ENCODE measurements at places on chromosomes 6 and 20.

GRCh38 chr6:157961832-157962575, 19.7 kb upstream of the SYNJ2 start:
- DNase-seq, result no peak

DNA sequence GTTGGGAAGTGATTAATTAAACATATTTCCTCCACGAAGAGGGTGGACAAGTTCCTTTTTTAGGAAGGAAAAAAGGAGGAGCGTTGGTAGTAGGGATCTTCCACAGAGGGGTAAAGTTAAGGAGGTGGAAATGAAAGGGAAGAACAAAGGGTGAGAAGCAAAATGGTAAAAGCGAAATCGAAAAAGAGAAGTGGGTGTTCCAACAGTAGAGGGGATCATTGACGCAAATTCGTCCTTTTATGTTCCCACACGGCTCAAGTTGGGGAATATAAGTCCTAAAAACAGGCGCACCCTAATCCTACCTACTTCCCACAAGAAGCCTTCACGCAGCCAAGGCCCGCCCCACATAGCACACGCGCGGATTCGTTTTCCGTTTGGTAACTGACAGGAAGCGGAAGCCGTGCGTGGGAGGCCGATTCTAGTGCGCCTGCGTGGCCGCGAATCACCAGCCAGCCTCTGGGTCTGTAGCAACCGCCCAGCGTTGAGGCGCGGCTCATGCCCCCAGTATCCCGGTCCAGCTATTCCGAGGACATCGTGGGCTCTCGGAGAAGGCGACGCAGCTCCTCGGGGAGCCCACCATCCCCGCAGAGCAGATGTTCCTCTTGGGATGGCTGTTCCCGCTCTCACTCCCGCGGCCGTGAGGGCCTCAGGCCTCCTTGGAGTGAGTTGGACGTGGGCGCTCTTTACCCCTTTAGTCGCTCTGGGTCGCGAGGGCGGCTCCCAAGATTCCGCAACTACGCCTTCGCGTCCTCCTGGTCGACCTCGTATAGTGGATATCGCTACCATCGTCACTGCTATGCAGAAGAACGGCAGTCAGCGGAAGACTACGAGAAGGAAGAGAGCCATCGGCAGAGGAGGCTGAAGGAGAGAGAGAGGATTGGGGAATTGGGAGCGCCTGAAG, at the start of gene NKAPL:
Gene NKAPL (plus strand): TSS at position 421 of the 901 bp plus-strand sequence. CDS start 75 bp downstream, at position 496.
- no peak for DNase-seq

DNA sequence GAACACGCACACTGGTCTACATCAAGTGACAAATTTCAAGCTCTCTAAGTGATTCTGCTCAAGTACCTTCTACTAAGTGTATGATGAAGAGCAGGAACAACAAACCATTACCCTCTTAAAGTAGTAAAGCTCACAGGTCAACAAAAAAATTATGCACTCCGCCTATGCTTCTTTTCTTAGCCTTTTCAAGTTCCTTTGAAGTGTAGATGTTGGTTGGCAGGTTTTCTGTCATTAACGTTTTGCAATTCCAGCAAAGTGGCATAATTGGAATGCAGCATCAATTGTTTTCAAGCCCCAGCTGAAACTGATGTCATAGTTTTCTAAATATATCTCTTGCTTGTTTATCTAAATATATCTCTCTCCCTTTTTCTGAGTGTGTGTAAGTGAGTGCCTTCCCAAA, 396.9 kb upstream of the EYS start:
- DNase-seq, result no peak

- no peak for DNase-seq
These were observed 60.9 kb downstream of the PGM3 start for GRCh38 chr6:83132121-83132520.

DNA sequence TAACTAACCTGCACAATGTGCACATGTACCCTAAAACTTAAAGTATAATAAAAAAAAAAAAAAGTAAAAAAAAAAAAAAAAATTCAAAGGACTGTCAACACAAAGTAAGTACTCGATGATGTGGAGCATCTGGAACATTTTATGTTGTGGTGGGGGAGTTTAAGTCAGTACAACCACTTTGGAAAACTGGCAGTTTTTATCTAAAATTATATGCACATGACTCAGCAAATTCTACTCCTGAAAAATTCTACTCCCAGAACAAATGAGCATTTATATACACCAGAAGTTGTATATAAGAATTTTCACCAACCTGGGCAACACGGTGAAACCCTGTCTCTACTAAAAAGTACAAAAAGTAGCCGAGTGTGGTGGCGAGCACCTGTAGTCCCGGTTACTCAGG, 36.9 kb upstream of the CCDC28A start:
- no peak for DNase-seq

GRCh38 chr20:7180256-7181045, 413.0 kb downstream of the BMP2 start:
- no peak for DNase-seq

DNA sequence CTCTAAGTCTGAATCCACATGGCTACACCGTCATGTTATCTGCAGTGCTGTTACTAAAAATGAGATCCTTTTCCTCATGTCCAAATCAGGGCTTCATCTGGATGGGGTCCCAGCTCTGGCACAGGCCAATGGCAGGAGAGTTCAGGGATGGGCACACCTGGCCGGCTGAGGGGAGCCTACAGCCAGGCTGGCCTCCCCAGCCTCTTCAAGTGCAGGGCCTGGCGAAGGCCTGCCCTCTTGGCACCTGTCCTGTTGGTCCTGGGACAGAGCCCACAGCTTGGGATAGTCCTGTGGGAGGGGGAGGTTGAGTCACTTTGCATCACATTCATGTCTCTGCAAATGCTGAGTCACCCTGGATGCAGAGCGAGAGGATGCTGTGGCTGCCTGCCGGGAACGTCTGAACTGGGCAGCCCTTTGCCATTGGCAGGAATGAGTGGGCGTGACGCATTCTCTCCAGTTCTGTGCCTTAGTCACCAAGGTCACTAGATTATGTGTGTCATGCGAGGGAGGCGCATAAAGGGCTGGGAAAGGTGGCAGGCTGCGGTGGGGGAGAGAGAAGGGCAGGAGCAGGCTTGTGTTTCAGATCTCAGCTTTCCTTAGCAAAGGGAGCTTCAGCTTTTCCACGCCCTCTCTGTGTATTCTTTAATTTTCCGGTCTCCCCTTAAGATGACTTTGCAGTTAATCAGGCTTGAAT, 223.2 kb upstream of the ECI2 start:
- no peak for DNase-seq

- peak; percentile 62 for DNase-seq
These were observed 133.3 kb downstream of the ELOVL4 start for GRCh38 chr6:79813854-79814709.

DNA sequence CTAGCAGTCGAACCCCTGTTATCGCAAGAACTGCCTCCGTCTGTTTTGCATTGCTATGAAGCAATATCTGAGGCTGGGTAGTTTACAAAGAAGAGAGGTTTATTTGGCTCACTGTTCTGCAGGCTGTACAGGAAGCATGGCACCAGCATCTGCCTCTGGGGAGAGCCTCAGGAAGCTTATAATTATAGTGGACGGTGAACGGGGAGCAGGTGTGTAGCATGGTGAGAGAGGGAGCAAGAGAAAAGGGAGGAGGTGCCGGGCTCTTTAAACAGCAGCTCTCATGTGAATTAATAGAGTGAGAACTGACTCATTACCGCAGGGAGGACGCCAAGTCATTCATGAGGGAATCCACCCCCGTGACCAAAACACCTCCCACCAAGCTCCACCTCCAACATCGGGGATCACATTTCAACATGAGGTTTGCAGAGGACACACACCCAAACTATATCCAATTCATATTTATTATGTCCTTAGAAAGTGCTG, 172.6 kb upstream of the KCNG1 start:
- no peak for DNase-seq

- no peak for DNase-seq
These were observed 96.4 kb upstream of the IYD start for GRCh38 chr6:150272264-150272975.

- DNase-seq, result no peak
These were observed 326.8 kb upstream of the ARID1B start for GRCh38 chr6:156450421-156450820.

- no peak for DNase-seq
These were observed 726 bp upstream of the EMILIN3 start for GRCh38 chr20:41367393-41367695.

DNA sequence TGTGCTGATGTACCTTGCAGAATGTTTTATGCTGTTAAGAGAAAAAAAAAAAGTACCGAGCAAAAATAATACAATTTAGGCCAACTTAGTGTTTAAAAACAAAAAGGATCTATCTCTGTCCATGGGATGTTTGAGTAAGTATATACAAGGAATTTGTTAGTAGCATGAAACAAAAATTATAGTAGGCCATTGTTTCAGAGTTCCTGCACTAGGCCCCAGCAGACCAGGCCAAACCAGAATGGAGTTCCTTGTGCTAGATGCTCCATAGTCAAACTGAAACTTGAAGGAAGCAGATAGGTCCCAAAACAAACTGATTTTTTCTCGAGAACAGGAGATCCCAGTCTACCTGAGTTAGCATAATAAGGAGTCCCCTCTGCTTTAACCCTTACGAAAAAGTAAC, 72.5 kb downstream of the SNX9 start:
- DNase-seq, result no peak

DNA sequence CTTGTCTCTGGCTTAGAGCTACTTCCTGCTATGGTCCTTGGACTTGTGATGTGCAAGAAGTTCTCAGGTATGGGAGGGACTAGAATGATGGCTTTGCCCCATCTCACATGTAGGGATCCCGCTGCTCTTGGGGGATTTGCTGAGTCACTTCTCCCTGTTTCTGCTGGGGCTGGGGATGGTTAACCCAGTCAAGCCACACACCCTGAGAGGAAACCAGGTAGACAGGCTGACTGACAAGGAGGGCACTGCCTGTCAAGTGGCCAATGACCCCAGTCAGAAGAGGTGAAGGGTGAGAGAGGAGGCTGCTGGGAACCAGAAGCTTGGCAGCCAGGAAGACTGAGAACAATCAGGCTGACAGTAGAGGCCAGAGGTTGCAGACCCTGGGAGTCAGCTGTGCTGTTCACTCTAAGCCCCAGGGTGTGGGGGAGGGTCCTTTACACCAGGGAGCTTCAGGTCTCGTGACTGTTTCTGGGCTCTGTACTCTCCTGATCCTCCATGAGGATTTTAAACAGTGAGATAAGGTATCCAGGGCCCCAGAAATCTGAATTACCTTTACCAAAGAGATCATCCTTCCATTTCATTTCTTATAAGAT, 34.6 kb downstream of the HLA-F start:
- DNase-seq, result no peak

GRCh38 chr20:11982289-11982954, 64.7 kb downstream of the BTBD3 start:
- no peak for DNase-seq

GRCh38 chr6:80988892-80989291, 763.6 kb downstream of the TENT5A start:
- no peak for DNase-seq

DNA sequence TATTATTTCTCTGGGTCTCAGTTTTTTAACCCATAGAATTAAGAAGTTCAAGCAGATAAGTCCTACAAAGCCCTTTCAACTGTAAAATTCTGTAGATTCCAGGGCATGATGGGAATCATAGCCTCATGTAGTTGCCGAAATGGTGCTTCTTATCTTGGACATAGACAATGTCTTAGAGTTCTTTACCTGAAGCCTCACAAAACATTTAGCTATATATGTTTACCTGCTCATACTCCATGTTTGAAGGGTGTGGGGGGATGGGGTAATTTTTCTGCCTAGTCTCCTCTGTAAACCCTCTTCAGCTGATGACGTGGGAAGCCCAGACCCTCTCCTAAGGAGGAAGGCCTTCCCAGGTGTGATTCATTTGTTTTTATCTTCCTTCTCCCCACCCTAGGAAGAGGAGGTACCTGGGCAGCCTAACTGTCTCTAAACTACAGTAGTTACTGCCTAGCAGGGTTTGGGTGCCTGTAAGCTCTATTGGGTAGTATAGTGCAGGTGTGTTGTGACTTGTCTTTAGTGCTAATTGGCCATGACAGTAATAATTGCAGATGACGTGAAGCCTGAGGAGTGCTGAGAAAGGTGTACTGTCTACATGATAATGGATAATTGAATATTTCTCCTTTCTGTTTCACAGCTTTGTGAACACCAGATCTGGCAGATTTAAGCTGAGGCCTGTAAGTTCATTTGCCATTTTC, 230.8 kb downstream of the TFAP2B start:
- no peak for DNase-seq

DNA sequence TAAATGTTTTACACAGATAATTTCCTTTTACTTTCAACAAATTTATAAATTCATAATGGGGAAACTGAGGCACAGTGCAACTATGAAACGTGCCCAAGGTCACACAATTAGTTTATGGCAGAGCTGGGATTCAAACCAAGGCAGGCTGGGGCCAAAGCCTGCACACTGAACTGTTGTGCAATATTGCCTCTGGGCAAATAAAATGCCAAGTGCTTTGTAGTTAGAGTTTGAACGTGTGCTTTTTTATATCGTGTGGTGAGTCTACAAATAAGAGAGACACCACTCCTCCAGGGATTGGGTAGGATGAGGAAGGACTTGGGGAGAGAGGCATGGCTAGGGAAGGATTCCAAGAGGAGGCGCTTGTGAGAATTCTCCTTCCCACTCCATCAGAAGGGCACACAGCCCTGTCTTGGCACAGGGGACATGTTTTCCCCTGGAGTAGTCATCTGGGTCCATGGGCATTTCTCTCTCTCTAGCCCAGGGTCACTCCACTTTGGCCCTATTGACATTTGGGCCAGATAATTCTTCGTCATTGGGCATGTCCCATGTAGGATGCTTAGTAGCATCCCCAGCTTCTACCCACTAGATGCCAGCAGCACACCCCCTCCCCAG, 2.8 kb upstream of the CDH22 start:
- DNase-seq, result no peak

GRCh38 chr6:41536795-41537758, 9.1 kb upstream of the FOXP4 start:
- DNase-seq, result peak; percentile 50

- peak; percentile 33 for DNase-seq
These were observed 89.5 kb downstream of the JARID2 start for GRCh38 chr6:15335385-15335784.

GRCh38 chr6:148677594-148678476, 69.0 kb upstream of the UST start:
- no peak for DNase-seq

DNA sequence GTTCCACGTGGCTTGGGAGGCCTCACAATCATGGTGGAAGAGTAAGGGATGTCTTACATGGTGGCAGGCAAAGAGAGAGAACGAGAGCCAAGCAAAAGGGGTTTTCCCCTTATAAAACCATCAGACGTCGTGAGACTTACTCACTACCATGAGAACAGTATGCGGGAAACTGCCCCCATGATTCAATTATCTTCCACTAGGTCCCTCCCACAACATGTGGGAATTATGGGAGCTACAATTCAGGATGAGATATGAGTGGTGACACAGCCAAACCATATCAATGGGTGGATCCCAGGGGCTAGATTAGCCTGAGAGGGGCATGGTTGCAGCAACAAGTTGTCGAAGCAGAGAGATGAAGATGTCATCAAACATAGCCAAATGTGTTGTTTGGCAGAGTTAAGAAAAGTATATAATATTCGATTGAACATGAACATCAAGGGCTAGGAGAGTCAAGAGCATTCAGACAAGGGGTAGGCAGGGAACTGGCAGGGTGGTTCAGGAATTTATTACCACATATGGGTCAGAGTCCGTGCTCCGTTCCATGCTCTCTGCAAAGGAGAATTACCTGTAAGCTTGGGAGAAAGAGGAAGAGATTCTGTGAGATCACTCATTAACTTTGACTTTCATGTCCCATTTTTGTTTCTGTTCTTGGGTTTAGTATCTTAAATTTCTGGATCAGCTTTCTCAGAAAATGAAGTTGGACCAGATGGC, 98.8 kb downstream of the CCDC170 start:
- DNase-seq, result no peak

Measured in HL-60 (cell line).